ENCODE measurements at places on chromosomes 1 and 21. TPM values are rescaled to one million over a fixed set of nuclear protein-coding genes. Genes with fewer than 3 reads are reported as not detected.

SYCP1 gene
- not detected for total RNA-seq

TRIM63 gene
- not detected for total RNA-seq

NFASC gene
- total RNA-seq: under 0.01 TPM

LYST gene
- total RNA-seq: 22.2 TPM

MLLT11 gene
- total RNA-seq: 12.4 TPM

KRTAP19-3 gene
- total RNA-seq: not detected

All from vein endothelial cell (primary cell).